ENCODE measurements at places on chromosomes 1 and 21.
A peak's percentile ranks its signal among the peaks of the same experiment; 100 is the strongest.

GRCh38 chr1:51924455-51924854, 45.9 kb upstream of the NRDC start:
- no peak for DNase-seq

- no peak for DNase-seq
Measured at GRCh38 chr1:53733447-53733931, 5.5 kb downstream of the GLIS1 start.

DNA sequence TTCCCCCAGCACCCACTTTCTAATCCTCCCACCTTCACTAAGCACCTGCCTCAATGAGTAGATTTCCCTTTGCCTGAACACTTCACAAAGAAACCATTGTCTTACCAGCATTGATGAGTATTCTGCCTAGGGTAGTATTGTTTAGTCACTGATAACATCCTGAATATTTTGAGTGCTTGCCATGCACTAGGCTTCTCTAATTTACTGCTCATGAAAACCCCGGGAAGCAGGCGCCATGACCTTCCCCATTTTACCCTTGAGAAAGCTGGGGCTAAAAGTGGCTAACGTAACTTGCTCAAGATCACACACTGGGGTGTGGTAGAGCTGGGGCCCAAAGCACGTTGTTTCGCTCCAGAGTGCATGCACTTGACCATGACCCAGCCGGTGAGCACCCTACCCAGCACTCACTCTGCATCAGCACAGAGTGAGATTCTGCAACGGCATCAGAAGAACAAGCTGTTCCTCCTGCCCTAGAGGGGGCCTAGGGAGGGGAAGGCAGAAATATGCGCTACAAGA, 10.6 kb upstream of the F3 start:
- DNase-seq, result no peak

- DNase-seq, result no peak
Measured at GRCh38 chr1:198271467-198271866, 114.7 kb downstream of the NEK7 start.

DNA sequence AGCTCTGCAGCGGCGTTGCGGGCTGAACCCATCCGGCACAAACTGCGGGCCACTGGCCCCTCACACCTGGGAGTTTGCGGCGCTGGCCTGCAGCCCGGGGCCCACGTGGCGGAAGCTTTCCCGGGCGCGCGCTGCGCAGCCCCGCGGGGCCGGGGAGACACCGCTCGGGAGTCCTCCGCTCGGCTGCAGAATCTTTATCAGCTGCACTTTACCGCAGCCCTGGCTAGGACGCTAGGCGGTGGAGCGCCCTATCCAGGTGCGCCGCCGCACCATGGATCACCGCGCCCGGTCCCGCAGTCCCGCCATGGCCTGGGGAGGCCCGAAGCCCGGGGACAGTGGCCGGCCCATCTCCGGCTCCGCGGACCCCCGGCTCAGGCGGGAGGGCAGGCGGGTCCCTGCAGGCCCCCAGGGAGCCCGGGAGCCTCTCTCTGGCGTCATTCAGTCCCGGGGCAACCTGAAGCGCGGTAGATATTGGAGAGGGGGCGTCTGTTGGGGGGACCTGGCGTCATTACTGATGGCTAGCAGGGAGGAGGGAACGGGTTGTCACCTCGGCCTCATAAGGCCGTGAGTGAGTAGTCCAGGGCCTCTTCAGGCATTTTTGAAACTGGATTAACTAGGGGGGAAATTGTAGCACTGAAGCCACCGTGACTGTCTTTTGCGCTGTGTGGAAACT, 5.7 kb upstream of the OLIG2 start:
- no peak for DNase-seq

GRCh38 chr1:2304921-2305681, 77.0 kb downstream of the SKI start:
- no peak for DNase-seq

DNA sequence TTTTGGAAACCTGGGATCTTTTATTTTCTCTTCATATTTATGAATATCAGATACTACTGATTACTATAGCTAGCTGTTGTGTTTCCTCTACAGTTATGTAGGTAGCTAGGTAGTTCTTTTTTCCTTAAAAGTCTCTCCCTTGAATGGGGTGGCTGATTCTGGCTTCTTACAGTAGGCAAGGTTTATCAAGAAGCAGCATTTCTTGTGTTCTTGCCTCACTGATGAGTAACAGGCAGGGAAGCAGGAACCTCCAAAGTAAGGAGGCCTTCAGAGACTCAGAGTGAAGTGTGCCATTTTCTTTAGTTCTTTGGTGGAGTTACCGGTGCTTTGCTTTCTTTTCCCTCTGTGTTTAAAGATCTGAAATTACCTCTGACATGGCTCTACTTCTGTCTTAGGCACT, 56.0 kb downstream of the ZMYM4 start:
- no peak for DNase-seq

DNA sequence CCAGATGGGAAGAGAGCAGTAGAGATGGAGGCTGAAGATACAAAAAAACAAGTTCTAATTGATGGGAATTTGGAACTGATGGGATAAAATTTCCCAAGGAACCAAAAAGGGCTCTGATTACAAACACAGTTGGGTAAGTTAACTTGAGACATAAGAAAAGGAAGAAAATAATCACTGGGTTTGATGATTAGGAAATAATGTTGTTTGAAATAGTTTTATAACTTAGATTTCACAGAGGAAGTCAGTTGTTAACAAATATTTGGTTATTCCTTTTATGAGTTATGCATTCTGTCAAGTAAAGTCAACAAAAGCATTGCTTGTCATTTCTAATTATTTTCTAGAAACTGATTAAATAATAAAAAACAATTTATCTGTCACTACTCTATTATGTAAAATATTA, 20.4 kb upstream of the SUCO start:
- no peak for DNase-seq

- no peak for DNase-seq
Measured at GRCh38 chr21:15567191-15567590, 162.6 kb upstream of the USP25 start.

GRCh38 chr1:204971517-204972336, 71.3 kb upstream of the CNTN2 start:
- DNase-seq, result no peak

DNA sequence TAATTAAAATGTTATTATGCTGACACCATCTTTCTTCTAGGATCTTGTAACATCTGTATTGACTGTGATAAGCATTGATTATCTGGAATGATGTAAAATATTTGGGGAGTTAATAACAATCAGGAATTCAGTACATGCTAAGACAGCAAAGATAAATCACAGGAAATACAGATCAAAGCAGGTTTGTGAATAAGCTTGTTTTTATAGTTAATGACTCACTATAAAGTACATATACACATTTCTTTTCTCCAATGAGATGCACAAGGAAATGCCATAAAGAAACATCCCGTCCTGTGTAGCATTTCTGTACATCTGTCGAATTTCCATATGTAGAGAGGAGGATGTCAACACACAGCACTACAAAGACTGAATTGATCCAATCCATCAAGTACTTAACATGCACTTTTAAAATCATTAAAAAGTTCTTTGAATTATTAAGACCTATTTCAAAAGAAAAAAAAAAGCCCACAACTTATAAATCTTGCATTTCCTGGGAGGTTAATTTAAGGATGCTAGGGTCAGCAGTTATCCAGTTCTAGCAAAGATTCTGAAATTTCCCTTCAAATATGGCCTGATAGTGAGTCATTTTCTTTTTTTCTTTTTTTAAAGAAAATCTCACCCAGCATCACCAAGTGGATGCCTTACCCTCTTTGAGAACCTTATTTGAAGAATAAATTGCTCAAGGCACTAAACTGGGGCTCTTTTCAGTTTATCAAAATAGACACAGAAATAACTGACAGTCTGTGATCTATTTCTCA, 243.2 kb upstream of the NR5A2 start:
- DNase-seq, result no peak

DNA sequence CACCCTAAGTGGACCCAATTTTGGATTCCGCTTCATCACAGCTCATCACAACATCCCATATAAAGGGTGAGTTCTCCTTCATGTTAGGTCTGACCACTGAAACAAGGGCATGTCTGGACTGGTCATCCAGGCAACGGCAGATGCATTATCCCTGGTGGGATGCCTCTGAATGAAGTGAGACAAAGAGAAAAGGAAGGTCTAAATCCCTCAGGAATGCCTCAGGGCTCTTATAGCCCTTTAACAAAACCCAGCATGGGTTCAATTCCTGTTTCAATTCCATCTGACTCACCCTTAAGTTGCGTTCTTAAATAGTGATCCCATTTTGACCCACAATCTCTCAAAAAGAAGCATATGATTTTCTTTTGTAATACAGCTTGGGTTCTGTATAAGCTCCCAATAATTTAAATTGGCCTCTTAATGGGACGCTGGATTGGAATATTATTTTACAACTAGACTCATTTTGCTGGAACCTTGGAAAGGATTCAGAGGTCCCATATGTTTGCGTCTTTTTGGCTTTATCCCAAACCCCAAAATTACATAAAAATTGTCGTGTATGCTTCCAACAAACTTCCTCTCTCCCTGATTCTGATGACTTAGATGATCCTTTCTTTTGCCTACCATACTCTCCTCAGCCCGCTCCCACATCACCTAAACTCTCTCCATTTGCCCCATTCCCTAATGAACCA, 287.4 kb upstream of the ZP4 start:
- DNase-seq, result no peak

GRCh38 chr1:3504151-3504821, 49.8 kb downstream of the ARHGEF16 start:
- DNase-seq, result peak; percentile 52

DNA sequence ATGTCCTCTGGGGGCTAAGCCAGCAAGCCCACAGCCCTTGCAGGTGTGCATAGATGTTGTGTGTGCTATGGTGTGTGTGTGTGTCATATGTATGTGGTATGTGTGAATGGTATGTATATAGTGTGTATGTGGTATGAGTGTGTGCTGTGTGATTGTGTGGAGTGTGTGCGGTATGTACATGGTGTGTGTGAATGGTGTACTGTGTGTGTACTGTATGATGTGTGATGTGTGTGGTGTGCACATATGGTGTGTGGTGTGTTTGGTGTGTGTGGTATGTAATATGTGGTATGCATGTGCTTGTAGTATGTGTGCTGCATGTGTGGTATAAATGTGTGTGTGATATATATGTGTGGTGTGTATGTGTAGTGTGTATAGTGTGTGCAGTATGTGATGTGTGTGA, 107.0 kb downstream of the CAPN8 start:
- no peak for DNase-seq

GRCh38 chr1:169044296-169044695, 62.2 kb upstream of the ATP1B1 start:
- DNase-seq, result no peak

- DNase-seq, result no peak
Measured at GRCh38 chr1:177249231-177249630, 78.5 kb downstream of the BRINP2 start.

GRCh38 chr1:240423246-240423924, 188.6 kb downstream of the GREM2 start:
- DNase-seq, result no peak

DNA sequence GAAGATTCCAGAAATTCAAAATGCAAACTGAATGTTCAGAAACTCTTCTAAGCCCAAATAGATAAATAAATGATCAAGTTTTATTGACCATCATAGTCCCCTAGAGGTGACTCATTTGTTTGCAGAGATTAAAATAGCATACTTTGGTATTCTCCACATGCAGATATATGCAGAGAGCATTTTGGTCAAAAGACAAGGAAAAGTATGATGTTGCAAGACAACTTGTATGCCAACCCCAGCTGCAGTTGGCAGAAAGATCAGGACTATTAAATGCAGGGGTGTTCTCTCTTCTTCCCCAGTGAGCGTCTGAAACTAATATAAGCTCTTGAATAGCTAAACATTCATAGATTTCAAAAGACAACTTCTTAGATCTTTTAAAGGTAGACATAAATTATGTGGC, 404.9 kb downstream of the LTN1 start:
- DNase-seq, result no peak

DNA sequence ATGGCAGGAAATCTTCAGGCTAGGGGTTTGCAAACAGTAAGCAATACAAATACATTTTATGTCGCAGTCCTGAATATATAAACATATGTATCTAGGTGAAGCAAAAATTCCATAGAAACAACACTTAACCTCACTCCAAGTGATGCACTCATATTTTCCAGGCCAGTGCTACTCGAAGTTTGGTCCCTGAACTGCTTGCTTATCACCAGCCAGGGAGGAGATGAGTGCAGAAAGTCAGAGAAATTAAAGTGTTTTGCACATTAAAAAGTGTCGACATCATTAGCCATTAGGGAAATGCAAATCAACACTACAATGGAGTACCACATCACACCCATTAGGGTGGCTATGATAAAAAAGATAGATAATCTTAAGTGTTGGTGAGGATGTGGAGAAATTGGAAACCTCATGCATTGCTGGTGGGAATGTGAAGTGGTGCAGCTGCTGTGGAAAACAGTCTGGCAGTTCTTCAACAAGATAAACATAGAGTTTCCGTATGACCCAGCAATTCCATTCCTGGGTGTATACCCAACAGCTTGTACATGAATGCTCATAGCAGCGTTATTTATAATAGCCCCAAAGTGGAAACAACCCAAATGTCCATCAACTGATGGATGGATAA, 70.5 kb upstream of the CSF1 start:
- no peak for DNase-seq

- no peak for DNase-seq
Measured at GRCh38 chr1:205430696-205431305, 8.9 kb upstream of the LEMD1 start.

DNA sequence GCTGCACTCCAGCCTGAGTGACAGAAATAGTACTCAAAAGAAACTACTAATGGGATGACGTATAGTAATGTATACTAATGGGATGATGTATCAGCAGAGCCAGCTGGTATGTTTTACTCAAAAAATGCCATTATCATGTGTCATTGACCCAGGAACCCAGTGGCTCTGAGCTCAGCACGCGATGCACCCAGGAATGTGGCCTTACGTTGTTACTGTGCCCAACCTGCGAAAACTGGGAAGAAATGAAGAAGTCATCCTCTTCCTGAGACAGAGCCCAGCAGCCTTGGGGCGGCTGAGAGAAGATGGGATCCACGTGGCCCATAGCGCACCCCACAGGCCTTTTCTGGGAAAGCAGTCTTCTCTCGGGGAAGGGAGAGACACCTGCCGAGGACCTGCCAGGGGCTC, 8.8 kb downstream of the UBE2J2 start:
- DNase-seq, result no peak

- no peak for DNase-seq
Measured at GRCh38 chr1:190338829-190339228, 138.8 kb downstream of the BRINP3 start.

DNA sequence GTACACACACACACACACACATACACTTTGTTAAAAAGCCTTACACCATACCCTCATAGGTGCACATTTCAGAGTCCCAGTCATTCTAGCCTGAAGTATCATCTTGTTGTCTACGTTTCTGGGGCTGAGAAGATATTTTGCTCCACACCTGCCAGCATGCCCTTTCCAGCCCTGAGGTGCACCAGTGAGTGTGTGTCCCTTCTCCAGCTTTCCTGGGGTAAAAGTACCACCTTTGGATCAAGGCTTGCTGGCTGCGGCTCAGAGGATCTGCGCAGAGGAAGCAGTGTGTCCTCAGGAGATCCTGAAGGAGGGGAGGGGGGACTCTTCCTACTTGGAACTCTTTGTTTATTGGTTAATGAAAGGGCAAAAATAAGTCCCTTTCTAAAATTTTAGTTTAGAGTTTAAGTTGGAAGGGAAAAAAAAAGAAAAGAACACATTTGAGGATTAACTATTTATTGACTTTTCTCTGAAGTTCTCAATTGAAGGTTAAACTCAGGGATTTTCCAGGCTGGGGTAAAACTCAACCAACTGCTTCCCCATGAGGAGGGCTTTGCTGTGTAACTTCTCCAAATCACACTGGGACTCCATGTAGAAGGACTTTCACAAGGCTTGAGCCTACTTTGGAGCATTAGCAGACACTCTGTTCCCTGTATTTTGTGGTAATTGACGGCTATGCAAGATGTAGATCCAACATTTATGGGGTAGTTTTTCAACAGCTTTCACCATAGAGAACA, 200.3 kb upstream of the SGIP1 start:
- DNase-seq, result no peak

GRCh38 chr1:70220015-70220414, 1.2 kb upstream of the SRSF11 start:
- no peak for DNase-seq

Data from omental fat pad (tissue), 4 donors.